ENCODE measurements at places on chromosomes 5 and 9. TPM values are rescaled to one million over a fixed set of nuclear protein-coding genes. Genes with fewer than 3 reads are reported as not detected.

GRCh38 chr9:34633851-34634550, 3.6 kb downstream of the SIGMAR1 start:
- H3K27ac ChIP-seq: no peak overlapping the region
- H3K4me1 ChIP-seq: peaks cover 9% of the 10 kb centered on the region

DNA sequence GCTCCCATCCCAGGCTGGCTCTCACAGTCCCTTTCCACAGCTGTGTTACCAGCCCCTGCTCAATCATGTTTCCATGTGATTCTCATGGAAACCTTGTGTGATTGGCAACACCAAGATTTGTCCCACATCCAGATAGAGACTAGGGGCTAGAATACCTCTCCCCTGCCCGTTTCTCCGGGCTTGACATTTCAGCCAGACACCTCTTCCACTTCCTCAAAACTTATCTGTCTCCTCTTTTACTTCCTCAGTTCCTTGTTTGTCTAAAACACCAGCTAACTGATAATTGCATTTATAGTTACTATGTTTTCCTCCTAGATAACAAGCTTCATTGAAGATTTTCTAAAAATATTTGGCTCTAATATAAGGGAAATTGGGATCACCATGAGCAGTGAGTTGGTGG, 16.6 kb upstream of the KCNMB1 start:
- DNase-seq: no peak
- no peak overlapping the region for H3K4me3 ChIP-seq
- no peak overlapping the region for H3K27ac ChIP-seq

GRCh38 chr5:158811921-158812320, 287.8 kb downstream of the EBF1 start:
- H3K27me3 ChIP-seq: no peaks in the 10 kb centered on the region
- no peaks in the 10 kb centered on the region for H3K36me3 ChIP-seq
- H3K27ac ChIP-seq: no peak overlapping the region
- H3K4me3 ChIP-seq: no peak overlapping the region

- H3K4me1 ChIP-seq: peaks cover 14% of the 10 kb centered on the region
- no peak for DNase-seq
- H3K27ac ChIP-seq: no peak overlapping the region
- no peaks in the 10 kb centered on the region for H3K36me3 ChIP-seq
- no peak overlapping the region for H3K4me3 ChIP-seq
Measured at GRCh38 chr5:67187006-67187715, 9.4 kb downstream of the CD180 start.

MGAT4B gene
- 95.3 TPM for total RNA-seq

TNFSF15 gene
- not detected for total RNA-seq

PPP2R2B gene
- 2.7 TPM for total RNA-seq
